ENCODE measurements at places on chromosomes 16 and 17. TPM values are rescaled to one million over a fixed set of nuclear protein-coding genes. Genes with fewer than 3 reads are reported as not detected.

The NPIPB13 gene
- 11.4 TPM for total RNA-seq

DNA sequence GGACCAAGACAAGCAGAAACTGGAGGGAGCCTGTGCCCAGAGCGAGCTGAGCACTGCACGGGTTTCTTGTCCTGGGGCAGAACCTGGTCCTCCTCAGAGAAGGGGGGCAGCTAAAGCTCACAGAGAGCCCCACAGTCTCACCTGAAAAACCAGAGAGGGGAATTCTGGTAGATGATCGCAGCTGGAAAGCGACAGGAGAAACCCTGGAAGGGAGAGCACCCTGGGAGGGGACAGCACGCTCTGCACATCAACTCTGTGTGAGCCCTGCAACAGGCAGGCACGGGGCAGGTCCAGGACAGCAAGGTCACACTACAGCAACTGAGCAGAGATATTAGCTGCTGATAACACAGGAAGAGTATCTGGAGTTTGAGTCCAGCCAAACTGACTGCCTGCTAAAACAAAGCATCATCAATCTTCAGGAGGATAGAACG, 18.2 kb downstream of the ZCCHC14 start:
- no peaks in the 10 kb centered on the region for H3K36me3 ChIP-seq
- H3K4me3 ChIP-seq: no peak overlapping the region
- no peaks in the 10 kb centered on the region for H3K27me3 ChIP-seq
- no peak for DNase-seq

- DNase-seq: no peak
- no peaks in the 10 kb centered on the region for H3K27me3 ChIP-seq
- no peaks in the 10 kb centered on the region for H3K36me3 ChIP-seq
- no peak overlapping the region for H3K4me3 ChIP-seq
- peaks cover 5% of the 10 kb centered on the region for H3K4me1 ChIP-seq
Measured at GRCh38 chr16:88881007-88881615, 14.7 kb upstream of the PABPN1L start.

GRCh38 chr16:10961231-10961630, 16.9 kb downstream of the CLEC16A start:
- no peak overlapping the region for H3K4me3 ChIP-seq
- peaks cover 53% of the 10 kb centered on the region for H3K36me3 ChIP-seq
- H3K27ac ChIP-seq: no peak overlapping the region
- H3K4me1 ChIP-seq: peaks cover 82% of the 10 kb centered on the region
- no peaks in the 10 kb centered on the region for H3K27me3 ChIP-seq
- no peak for DNase-seq

DNA sequence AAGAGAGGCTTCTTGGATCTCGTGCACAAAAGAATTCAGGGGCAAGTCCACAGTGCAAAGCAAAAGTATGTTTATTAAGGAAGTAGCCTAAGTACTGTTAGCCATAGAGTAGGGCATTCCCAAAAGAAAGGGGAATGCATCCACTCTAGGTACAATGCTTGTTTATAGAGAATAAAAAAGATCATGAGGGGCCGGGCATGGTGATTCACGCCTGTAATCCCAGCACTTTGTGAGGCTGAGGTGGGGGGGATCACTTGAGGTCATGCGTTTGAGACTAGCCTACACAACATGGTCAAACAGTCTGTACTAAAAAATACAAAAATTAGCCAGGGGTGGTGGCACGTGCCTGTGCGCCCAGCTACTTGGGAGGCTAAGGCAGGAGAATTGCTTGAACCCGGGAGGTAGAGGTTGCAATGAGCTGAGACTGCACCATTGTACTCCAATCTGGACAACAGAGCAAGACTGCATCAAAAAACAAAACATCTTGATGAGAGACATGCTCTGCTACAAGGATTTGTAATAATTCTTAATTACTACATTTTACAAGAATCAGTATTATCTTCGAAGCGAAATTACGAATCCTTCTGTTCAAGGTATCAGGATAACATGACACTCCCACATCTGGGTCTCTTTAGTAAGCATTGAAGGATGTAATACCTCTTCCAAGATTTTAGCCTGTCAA, 191.6 kb downstream of the CPPED1 start:
- no peaks in the 10 kb centered on the region for H3K27me3 ChIP-seq
- H3K36me3 ChIP-seq: peaks cover 6% of the 10 kb centered on the region
- no peak overlapping the region for H3K27ac ChIP-seq

DNA sequence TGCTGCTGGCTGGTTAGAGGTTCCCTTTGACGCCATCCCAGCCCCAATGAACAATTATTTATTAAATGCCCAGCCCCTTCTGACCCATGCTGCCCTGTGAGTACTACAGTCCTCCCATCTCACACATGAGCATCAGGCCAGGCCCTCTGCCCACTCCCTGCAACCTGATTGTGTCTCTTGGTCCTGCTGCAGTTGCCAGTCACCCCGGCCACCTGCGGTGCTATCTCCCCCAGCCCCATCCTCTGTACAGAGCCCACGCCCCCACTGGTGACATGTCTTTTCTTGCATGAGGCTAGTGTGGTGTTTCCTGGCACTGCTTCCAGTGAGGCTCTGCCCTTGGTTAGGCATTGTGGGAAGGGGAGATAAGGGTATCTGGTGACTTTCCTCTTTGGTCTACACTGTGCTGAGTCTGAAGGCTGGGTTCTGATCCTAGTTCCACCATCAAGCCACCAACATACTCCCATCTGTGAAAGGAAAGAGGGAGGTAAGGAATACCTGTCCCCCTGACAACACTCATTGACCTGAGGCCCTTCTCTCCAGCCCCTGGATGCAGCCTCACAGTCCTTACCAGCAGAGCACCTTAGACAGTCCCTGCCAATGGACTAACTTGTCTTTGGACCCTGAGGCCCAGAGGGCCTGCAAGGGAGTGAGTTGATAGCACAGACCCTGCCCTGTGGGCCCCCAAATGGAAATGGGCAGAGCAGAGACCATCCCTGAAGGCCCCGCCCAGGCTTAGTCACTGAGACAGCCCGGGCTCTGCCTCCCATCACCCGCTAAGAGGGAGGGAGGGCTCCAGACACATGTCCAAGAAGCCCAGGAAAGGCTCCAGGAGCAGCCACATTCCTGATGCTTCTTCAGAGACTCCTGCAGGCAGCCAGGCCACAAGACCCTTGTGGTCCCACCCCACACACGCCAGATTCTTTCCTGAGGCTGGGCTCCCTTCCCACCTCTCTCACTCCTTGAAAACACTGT, 11.3 kb downstream of the CX3CL1 start:
- H3K27ac ChIP-seq: no peak overlapping the region
- H3K36me3 ChIP-seq: no peaks in the 10 kb centered on the region
- no peaks in the 10 kb centered on the region for H3K4me1 ChIP-seq

DNA sequence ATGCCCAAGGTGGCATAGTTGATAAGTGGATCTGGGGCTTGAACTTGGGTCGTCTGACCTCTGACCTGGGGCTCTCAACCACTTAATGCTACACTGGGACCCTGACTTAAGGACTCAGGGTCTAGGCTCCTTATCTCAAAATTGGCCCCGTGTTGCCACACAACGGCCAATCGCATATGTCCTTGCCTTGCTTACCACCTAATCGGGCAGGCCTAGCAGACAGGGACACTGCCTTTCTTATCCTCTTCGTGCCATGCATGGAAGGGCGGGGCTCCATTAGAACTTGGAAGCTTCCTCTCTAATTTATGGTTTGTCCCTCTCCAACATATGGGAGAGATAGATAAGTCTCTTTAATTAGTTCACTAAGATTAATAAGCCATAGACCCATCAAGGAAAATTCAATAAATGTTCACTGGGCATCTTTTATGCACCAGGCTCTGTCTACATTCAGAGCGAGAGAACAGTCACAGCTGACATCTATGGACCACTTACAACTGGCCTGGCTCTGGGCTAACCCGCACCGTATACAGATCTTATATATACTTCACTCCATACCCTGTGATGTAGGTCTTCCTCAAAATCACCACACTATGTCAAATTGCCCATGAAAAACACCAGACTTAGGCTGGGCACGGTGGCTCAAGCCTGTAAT, 35.1 kb downstream of the CDH1 start:
- H3K4me1 ChIP-seq: peaks cover 23% of the 10 kb centered on the region
- no peaks in the 10 kb centered on the region for H3K36me3 ChIP-seq
- peaks cover 12% of the 10 kb centered on the region for H3K27me3 ChIP-seq
- DNase-seq: no peak

GRCh38 chr16:86899151-86899550, 320.8 kb downstream of the FOXL1 start:
- no peak for DNase-seq
- H3K27ac ChIP-seq: no peak overlapping the region
- H3K4me3 ChIP-seq: no peak overlapping the region
- no peaks in the 10 kb centered on the region for H3K4me1 ChIP-seq
- peaks cover 2% of the 10 kb centered on the region for H3K27me3 ChIP-seq

GRCh38 chr17:38428643-38429371, 543 bp downstream of the ARHGAP23 start:
- DNase-seq: no peak
- H3K4me1 ChIP-seq: peaks cover 8% of the 10 kb centered on the region
- H3K27ac ChIP-seq: no peak overlapping the region
- H3K27me3 ChIP-seq: peaks cover 22% of the 10 kb centered on the region
- H3K36me3 ChIP-seq: no peaks in the 10 kb centered on the region

DNA sequence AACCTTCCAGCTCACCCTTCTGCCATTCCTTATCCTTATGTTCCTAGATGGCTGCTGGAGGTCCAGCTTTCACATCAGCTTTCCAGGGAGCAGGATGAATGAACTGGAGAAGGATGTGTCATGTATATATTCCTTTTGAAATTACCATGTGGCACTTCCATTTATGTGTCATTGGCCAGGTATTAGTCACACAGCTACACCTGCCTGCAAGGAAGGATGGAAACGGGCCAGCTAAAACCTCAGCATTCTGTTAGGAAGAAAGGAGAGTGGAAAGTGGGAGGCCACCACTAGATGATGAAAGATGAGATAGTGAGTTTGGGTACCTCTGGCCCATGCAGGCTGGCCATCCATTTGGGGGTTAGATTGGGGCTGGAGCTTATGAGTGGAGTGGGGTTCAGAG, 67.5 kb downstream of the KSR1 start:
- H3K4me3 ChIP-seq: no peak overlapping the region
- no peak for DNase-seq
- no peaks in the 10 kb centered on the region for H3K27me3 ChIP-seq
- no peak overlapping the region for H3K27ac ChIP-seq
- H3K36me3 ChIP-seq: peaks cover 5% of the 10 kb centered on the region
- H3K4me1 ChIP-seq: peaks cover 77% of the 10 kb centered on the region

DNA sequence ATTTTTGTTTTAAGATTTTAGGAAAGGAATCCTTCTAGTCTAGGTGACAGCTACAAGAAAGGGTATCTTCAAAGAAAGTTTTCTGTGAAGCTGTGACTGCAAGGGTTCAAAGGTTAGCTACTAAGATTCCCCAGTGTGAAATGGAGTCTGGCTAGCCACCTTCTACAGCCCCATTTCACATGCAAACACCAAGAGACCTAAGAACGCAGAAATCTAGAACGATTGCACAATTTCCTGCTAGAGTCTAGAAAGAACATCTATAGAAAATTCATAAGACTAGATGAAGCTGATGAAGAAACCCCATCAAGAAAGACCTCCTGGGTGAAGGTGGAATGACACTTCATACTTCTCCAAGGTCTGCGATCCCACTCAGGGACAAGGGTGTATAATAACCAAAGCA, 77.1 kb downstream of the STX8 start:
- no peak for DNase-seq
- peaks cover 1% of the 10 kb centered on the region for H3K4me1 ChIP-seq
- H3K27me3 ChIP-seq: no peaks in the 10 kb centered on the region
- H3K36me3 ChIP-seq: peaks cover 7% of the 10 kb centered on the region
- H3K4me3 ChIP-seq: no peak overlapping the region
- no peak overlapping the region for H3K27ac ChIP-seq

The SNAI3 gene
- 24.2 TPM for total RNA-seq

DNA sequence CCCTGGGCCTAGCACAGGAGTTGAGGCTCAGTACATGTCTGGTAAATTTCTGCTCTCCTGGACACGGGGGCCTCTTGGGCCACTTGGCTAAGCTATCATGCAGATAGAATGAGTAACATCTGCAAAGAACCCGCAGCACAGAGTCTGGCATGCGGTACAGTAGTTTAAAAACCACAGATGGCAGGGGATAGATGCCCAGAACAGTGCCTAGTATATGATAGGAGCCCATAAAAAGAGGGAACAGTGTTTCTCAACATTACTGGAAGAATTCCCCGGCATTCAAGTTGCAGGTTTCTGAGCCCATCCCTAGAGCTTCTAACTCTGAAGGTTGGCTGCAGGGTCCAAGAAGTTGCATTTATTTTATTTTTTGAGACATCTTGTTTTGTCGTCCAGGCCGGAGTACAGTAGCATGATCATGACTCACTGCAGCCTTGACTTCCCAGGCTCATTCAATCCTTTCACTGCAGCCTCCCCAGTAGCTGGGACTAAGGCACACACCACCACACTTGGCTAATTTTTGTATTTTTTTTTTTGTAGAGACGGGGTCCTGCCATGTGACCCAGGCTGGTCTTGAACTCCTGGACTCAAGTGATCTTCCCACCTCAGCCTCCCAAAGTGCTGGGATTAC, 5.8 kb downstream of the CDIPT start:
- H3K27ac ChIP-seq: no peak overlapping the region
- no peaks in the 10 kb centered on the region for H3K27me3 ChIP-seq
- H3K36me3 ChIP-seq: peaks cover 24% of the 10 kb centered on the region
- no peak overlapping the region for H3K4me3 ChIP-seq
- no peak for DNase-seq
- peaks cover 16% of the 10 kb centered on the region for H3K4me1 ChIP-seq

GRCh38 chr17:81291662-81292061, 3.4 kb downstream of the SLC38A10 start:
- peaks cover 67% of the 10 kb centered on the region for H3K4me1 ChIP-seq
- H3K36me3 ChIP-seq: peaks cover 31% of the 10 kb centered on the region
- DNase-seq: peak; percentile 71
- H3K27me3 ChIP-seq: no peaks in the 10 kb centered on the region
- peak overlapping the region; percentile 40 for H3K4me3 ChIP-seq

The MT1M gene
- not detected for total RNA-seq

The KRTAP4-1 gene
- not detected for total RNA-seq

The CA5A gene
- not detected for total RNA-seq

The CPPED1 gene
- total RNA-seq: 15.7 TPM

The KRT33A gene
- total RNA-seq: not detected

DNA sequence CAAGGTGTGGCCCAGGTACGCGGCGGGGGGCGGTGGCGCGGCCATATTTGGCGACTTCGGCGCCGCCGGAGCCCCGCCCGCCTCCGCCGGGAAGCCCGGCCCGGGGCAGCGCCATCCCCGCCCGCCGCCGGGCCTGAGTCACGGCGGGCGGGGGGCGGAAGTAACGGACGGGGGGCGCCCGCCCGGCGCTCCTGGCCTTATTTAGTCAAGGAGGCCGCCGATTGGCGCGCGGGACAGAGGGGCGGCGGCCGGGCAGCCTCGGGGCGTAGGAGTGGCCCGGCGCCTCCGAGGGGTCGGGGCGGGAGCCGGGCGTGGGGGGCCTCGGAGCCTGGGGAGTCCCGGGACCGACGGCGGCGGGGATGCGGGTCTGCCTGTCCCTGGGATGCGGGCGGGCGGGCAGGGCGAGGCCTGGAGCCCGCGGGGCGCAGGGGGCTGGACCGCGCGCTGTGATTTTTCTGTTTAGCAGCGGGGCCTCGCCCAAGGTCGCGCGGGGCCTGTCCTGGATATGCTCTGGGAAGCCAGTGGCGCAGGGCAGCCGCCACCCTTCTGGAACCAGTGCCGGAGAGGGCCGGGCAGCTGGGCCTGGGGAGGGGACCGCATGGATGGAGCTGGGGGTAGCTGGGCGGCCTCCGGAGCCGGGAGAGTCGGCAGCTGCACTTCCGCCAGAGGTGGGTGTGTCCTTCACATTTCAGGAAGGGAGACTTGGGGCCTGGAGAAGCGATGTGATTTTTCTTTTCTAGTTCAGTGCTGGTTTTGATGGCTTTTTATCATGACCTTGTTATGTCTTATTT, 2.3 kb upstream of the ACTG1 start:
- H3K27me3 ChIP-seq: no peaks in the 10 kb centered on the region
- peaks cover 30% of the 10 kb centered on the region for H3K36me3 ChIP-seq
- peaks cover 22% of the 10 kb centered on the region for H3K4me1 ChIP-seq
- DNase-seq: peak; percentile 72
- H3K27ac ChIP-seq: peak overlapping the region; percentile 92
- H3K4me3 ChIP-seq: peak overlapping the region; percentile 88
